Activated CD4-positive, alpha-beta T cell treated with anti-CD3 and anti-CD28 coated beads, Interleukin-2, amount 10 ng/mL, durations not matched to agents 24 days and 14 days (primary cell): ENCODE measurements at places on chromosomes 7 and 10. TPM values are rescaled to one million over a fixed set of nuclear protein-coding genes. Genes with fewer than 3 reads are reported as not detected.

DNA sequence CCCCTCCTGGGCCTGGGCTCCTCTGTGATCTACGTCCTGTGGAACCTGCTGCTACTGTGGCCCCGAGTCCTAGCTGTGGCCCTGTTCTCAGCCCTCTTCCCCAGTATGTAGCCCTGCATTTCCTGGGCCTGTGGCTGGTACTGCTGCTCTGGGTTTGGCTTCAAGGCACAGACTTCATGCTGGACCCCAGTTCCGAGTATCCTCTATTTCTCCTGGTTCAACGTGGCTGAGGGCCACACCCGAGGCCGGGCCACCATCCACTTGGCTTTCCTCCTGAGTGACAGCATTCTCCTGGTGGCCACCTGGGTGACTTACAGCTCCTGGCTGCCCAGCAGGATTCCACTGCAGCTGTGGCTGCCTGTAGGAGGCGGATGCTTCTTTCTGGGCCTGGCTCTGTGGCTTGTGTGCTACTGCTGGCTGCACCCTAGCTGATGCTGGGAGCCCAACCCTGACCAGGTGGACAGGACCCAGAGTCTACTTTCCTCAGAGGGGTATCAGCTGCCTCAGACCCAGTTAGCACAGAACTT, 37.8 kb upstream of the MMD2 start:
- H3K27ac ChIP-seq = no peak overlapping the region
- H3K36me3 ChIP-seq = peaks cover 45% of the 10 kb centered on the region
- peaks cover 9% of the 10 kb centered on the region for H3K4me1 ChIP-seq
- no peak overlapping the region for H3K4me3 ChIP-seq
- DNase-seq = no peak

DNA sequence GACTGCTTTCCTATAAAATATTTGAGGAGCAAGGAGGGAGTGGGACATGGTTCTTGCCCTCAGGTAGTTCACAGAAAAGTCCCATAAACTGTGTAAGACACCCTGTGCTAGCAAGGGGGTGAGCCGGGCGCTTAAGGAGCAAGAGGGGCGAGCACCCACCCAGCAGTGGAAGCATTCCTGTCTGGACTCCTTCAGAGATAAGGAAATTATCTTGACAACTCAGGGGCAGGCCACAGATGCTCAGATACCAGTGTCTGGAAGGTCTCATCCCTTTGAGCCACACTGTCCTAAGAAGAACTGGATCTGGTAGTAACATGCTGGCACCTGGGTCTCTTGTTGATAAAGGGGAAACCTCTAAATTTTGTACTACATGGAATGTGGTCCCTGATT, 54.1 kb downstream of the DAGLB start:
- DNase-seq = no peak
- H3K27me3 ChIP-seq = no peaks in the 10 kb centered on the region
- H3K27ac ChIP-seq = peak overlapping the region; percentile 70
- peaks cover 36% of the 10 kb centered on the region for H3K4me1 ChIP-seq
- peaks cover 45% of the 10 kb centered on the region for H3K36me3 ChIP-seq

DNA sequence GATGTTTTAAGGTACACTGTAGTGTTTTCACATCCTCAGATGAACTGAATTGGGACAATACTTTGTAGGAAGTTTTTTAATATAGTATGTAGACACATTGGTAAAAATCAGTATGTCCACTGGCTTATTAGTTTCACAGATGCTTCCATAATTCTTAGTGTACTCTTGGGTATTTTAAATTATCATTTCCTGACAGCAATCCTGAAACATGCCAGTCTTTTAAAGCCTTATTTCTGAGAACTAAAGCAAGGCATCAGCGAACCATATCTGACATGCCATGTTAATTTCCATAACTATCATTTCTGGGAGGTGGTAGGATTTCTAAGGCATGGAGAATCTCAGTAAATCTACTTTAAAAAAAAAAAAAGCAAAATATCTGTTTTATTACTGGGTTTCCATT, 266.4 kb downstream of the ADK start:
- no peak for DNase-seq
- H3K27ac ChIP-seq = no peak overlapping the region
- peaks cover 8% of the 10 kb centered on the region for H3K36me3 ChIP-seq
- H3K27me3 ChIP-seq = no peaks in the 10 kb centered on the region
- H3K4me3 ChIP-seq = no peak overlapping the region

Gene JAKMIP3
- total RNA-seq = 1.2 and 1.3 TPM in 2 replicates
